ENCODE measurements at places on chromosomes 7 and 10.
A peak's percentile ranks its signal among the peaks of the same experiment; 100 is the strongest.

- no peak for DNase-seq
These were observed 4.2 kb upstream of the RPEL1 start for GRCh38 chr10:103241262-103242011.

DNA sequence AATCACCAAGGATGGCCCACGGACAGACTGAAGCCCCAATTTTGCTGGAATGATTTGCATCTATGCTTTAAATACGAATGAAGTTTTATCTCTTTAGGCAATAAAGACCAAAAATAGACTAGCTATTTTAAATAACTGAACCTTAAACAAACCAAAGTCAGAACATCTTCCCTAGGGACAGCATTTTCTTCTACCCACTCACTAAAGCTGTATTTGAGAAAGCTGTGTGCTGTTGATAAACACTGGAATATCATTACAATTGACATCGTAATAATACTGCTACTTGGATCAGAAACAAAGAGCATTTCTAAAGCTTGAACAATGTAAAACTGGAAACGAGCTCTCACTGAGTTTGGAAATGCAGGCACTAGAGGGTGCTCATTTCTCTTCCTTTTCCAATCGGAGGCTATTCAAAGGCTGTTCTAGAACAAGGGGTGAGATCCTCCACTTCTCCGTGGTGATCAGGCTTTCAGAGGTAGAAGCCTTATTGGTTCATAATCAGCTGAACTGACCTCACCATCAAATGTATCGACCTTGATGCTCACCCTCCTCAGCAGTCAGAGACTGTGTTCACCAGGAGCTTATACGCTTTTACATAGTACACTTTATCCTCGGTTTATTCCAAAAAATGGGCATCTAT lies 225.3 kb upstream of the PRSS1 start:
- no peak for DNase-seq

DNA sequence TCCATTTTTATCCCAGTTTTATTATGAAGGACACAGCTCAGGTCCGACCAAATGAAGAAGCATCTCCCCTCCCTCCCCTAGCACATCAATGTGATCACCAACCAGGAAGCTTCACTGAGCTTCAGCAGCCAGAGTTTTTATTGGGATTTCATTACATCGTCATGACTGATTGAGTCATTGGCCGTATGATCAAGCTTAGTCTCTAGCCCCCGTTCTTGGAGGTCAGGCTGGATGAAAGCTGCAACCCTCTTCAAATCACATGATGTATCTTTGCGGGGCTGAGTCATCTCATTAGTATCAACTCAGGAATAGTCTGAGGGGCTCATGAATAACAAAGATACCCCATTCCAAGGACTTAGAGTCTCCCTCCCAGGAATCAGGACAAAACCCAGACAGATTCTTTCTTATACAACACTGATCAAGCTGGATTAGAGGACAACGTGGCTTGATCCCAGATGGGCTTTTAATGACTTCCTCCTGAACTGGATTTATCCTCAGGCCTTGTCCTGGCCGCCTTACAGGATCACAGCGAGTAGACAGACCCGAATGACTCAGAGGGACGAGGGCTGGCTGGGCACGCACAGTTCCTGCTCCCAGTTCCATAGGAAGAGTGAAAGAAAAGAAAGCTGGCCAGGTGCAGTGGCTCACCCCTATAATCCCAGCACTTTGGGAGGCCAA lies 14.5 kb downstream of the LIMK1 start:
- no peak for DNase-seq

- no peak for DNase-seq
These were observed 20.2 kb upstream of the TMEM178B start for GRCh38 chr7:141053626-141054025.

- no peak for DNase-seq
These were observed 50.2 kb downstream of the FRMPD2 start for GRCh38 chr10:48224296-48224695.

DNA sequence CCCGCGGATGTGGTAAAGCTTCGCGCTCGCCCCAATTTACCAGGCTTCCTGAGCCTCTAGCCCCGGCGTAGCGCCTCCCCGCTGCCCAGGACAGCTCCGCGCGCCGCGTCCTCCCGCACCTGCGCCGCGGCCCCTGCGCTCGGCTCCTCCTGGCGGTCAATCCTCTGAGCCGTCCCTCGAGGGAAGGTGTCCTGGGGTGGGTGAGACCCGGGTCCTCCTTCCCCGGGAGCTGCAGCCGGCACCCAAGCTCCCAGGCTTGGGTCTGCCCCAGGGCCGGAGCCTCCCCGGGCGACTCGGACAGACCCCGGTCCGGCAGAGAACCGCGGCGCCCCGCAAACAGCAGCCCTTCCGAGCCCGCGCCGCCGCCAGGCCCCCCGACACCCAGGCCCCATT lies 512 bp downstream of the OSBPL3 start:
- DNase-seq: peak; percentile 30

- DNase-seq: no peak
These were observed 312.0 kb upstream of the ZMIZ1 start for GRCh38 chr10:78756604-78757343.

- DNase-seq: no peak
These were observed 5.8 kb upstream of the NKX2-3 start for GRCh38 chr10:99526861-99527504.

GRCh38 chr10:5818894-5819293 lies 5.7 kb upstream of the GDI2 start:
- DNase-seq: no peak

GRCh38 chr7:100007887-100008286 lies 7.5 kb upstream of the ZKSCAN1 start:
- DNase-seq: no peak

GRCh38 chr10:1210667-1211066 lies 154.5 kb downstream of the WDR37 start:
- no peak for DNase-seq

DNA sequence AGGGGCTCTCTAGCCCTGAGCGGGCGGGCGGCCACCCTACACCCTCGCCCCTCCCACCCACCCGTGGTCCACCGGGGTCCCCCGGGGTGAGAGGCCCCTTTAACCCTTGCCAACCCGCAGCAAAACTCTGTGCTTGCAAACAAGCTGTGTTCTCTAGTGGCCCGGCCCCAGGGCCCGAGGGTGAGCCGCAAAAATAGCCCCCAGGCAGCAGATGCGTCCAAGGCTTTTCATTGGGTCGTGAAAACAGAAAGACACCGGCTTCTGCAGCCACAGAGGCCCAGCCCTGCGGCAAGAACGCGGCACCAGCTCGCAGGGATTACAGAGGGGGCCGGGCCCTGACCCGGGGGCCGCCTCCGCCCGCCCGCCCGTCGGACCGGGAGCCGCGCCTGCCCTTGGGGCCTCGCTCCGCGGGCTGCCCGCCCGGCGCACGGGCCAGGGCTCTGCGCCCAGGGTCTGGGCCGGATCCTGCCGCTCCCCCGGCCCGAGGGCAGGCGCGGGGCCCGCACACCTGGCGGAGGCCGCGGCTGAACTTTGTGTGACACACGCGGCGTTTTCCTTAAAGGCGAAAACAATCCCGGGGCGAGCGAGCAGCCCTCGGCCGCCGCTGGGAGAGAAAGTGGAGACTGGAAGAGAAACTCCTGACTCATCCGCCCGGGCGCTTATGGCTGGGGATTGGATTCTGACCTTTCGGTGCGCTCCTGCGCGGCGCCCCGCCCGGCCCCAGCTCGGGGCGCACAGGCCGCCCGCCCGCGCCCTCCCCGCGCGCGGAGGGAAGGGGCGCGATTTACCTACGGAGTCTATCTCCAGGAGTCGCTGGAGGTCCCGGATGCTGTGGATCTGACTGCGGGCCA lies 2.8 kb downstream of the PDGFA start:
- DNase-seq: no peak

- no peak for DNase-seq
These were observed 29.1 kb downstream of the TNRC18 start for GRCh38 chr7:5394264-5395105.

DNA sequence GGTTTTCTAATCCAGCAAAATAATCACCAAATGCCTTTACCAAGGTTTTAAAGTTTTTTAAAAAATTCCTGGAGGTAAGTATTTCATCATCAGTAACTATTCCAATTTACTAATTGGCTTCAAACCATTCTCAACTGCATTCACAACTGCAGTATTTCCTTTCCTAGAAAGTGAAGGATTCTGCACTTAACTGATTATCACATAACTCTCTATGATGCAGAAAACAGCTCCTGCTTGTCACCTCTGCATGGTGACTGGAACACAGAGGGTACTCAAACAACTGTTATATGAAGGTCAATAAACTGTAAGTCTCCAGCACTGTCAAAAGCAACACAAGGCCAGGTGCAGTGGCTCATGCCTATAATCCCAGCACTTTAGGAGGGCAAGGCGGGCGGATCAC lies 42.6 kb downstream of the SRPK2 start:
- no peak for DNase-seq

- no peak for DNase-seq
These were observed 24.7 kb upstream of the GPAM start for GRCh38 chr10:112208292-112208691.

DNA sequence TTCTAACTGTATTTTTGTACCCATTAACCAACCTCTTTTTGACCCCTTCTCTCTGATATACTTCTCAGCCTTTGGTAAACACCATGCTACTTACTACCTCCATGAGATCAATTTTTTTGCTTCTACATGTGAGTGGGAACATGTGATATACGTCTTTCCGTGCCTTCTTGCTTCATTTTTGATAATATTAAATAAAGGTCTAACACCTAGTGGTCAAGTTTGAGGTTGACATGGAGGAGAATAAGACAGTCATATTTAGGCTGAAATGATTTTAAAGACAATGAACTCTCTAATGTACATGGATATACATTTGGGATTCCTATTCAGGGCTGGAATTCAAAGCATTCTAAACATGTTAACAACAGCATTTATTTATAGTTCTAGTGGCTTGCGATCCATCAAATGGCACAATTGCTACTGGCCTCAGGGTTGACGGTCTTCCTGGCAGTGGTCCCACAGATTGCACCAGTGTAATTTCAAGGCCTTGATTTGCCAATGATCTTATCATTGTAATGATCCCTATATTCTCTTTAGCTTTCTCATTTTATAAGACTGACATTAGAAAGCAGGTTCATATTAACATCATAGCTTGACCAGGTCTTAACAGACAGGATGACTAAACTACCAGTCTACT lies 315.9 kb upstream of the ETV1 start:
- DNase-seq: no peak

DNA sequence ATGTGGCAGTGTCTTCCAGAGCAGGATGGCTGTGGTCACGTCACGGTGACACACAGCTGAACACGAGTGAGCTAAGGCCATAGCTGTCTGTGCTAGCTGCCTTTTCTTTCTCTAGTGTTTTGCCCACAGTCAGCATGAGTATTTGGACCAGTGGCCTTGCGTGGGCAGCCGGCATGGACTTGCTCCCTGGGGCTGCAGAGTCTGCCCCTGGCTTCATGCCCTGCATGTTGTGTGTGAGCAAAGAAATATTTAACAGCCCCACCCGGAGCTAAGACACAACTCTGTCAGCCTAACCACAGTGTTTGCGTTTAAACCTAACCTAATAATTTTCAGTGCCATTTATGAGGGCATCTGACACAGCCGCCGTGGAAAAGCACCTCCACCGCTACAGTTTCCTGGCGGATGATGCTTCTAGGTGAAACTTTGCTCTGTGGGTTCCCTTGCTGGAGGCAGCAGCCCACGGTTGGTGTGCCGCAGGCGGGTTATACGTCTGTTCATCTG lies 14.6 kb downstream of the CHST12 start:
- DNase-seq: no peak

DNA sequence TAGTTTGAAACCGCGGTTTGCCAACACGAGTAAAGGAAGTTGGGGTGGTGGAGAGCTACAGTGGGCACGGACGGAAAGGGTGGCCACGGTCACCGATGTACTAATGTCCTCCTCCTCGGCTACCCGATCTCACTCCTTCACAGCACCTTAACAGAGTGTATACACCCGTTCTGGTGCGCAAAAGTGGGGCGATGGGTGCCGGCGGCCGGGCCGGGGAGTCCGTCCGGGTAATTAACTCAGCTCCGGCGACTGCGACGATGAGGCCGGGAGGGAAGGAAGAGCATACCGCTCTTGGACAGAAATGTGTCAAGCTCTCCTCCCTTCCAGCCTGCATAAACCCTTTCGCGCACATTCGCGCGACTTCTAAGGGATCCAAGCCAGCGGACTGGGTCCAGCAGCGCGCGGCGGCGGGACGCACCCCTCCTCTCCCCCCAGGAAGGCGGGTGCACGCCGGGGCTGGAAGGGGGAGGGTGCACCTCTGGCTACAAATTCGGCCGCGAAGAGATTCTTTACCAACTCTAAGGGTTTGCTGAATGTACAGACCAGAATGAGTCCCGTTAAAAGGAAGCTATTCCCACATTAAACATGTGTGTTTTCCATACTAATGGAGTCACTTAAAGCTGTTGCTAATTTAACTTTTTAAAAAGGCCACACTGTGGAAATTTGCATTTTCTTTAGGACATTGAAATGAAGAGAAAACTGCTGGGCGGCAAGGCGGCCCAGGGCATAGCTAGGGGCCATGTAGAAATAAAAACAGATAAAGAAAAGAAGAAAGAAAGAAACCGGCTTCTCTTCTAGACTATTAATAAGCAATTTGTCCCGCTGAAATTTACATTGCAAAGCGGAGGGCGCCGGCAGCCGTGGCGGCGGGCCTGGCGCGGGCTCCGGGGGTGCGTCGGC lies 6.6 kb upstream of the EBF3 start:
- DNase-seq: no peak

GRCh38 chr7:88278881-88279280 lies 27.8 kb downstream of the STEAP4 start:
- DNase-seq: no peak

DNA sequence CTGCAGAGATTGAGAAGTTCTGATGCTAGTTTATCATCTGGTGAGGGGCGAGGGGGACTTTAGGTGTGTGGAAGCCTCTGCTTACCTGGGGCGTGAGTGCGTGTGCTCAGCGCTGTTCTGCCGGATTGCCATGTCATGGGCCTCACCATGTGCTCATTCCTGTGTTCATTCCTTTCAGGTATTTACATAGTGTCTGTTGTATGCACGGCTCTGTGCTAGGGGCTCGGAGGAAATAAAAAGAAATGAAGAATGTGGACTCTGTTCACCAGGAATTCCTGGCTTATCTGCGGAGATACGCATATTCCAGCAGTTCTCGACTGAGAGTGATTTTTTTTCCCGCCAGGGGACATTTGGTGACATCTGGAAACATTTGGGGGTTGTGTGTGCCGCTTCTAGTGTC lies 152.0 kb downstream of the CAMK1D start:
- no peak for DNase-seq
